NCI-H69 (cell line): ENCODE measurements at places on chromosomes 2 and 18.

- DNase-seq, result peak; percentile 62
These were observed 42.7 kb upstream of the ZDBF2 start for GRCh38 chr2:206231669-206232286.

- no peak for DNase-seq
These were observed 480.8 kb downstream of the TMX3 start for GRCh38 chr18:68234131-68234530.

- DNase-seq, result peak; percentile 16
These were observed 48.7 kb upstream of the AGAP1 start for GRCh38 chr2:235445116-235445515.

GRCh38 chr18:49843131-49843530, 29.8 kb upstream of the ACAA2 start:
- DNase-seq, result no peak

DNA sequence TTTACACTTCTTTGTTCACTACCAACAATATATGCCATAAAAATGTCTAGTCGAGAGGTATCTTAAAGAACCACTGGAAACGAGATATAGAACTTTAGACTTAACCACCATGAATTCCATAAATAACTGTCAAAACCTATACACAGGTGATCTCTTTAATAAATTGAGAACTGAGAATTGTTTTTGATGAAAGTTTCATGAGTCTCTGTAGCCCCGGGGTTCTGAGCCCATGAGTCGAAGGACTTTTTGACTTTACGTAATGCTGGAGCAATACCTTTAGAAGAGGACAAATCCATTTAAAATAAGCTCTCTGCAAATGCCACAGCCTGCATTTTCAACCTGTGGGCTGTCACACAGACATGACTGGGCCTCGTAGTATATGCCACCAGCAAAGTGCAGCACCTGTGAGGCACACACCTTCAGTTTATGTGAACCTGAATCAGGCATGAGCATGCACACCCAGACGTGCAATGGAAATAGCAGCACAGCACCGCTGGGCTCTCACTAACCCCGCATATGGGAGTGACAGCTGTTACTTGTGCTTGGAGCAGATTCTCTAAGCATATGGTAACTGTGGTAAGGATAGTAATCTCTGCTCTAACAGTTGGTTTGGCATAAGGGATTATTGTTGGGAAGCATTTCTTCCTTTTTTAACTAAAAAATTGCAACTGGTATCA, 383.2 kb downstream of the SOCS6 start:
- no peak for DNase-seq

- no peak for DNase-seq
These were observed 652 bp downstream of the GCA start for GRCh38 chr2:162344617-162344950.

GRCh38 chr2:202612145-202612544, 22.6 kb upstream of the FAM117B start:
- no peak for DNase-seq

GRCh38 chr2:191959209-191959608, 112.3 kb upstream of the CAVIN2 start:
- DNase-seq, result no peak

DNA sequence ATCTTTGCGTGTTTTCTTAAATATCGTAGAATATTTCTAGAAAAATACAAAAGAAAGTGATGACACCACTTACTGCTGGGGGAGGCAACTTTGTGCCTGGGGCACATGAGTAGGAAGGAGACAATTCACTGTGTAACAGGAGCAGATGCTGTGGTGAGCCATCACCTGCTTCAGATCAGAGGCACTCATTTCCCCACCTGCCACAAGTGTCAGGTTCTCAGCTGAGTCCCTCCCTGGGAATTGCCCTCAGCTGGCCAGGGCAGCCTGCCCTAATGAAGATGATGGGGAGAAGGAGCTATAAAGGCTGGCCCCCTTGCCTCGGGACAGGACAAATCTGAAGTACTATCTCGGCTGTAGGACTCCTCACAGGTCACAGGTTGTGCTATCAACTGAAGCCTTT, 322.8 kb downstream of the STK39 start:
- DNase-seq, result peak; percentile 83

- DNase-seq, result peak; percentile 23
These were observed 129.1 kb upstream of the DOCK10 start for GRCh38 chr2:225171350-225171749.

- DNase-seq, result peak; percentile 58
These were observed 69.5 kb downstream of the ANTXR1 start for GRCh38 chr2:69082430-69082997.

- DNase-seq, result no peak
These were observed 119.2 kb downstream of the SPP2 start for GRCh38 chr2:234169674-234170073.

GRCh38 chr2:169210917-169211316, 141.6 kb downstream of the DHRS9 start:
- no peak for DNase-seq

GRCh38 chr2:240397924-240398645, 37.4 kb upstream of the GPC1 start:
- no peak for DNase-seq

- DNase-seq, result no peak
These were observed 932.2 kb downstream of the TDRD15 start for GRCh38 chr2:22055784-22056620.

DNA sequence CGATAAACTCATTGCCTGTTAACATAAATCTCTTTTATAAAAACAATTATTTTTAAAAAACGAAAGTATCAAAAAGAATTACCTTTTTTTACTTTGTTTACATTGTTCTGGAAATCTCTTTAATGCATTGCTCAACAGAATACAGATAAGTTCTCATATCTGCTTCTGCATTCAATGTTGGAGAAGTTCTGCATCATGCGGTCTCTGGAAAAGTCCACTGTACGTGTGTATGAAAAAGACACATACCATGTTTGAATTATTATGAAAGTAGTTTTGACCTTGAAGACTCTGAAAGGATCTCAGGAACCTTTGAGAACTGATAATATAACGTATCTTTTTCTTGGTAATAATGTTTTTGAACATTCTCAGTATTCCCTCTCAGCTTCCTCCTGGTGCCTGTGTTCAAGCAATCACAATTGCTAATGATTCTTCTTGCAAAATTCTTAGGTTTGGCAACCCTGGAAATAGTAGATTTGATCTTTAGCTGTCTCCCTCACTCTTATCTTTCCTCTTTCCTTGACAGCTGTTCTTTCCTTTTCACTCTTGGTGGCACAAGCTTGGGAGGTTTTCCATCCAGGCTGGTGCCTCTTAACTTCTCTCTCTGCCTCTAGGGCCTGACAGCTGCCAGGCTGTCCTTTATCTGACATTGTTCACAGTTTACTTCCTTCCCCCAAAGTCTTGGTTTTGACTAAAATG, 12.4 kb upstream of the IL1R1 start:
- no peak for DNase-seq

DNA sequence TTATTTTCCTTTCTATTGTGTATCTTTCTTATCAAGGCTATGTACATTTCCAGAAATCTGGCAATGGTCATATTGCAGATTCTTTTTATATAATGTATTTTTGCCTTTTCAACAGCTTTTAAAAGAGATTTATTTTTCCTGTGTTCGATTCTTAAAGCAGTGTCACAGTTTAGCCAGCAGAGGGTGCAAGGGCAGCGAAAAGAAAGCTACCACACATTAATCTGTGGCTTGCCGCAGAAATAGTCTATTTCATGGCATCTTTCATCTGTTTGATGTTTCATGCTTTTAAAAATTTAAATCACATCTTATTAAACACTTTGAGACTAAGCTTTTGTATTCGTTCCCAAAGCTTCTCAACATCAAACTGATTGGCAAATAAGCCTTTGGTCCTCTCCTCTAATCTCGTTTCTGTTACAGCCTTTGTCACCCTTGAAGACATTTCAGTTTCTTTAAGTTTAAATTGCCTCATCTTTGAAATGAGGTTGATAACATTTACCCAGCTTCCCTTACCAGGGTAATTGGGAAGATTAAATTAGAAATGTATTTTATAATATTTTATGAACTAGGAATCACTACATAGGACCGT, 73.3 kb downstream of the PIK3C3 start:
- DNase-seq, result peak; percentile 59

DNA sequence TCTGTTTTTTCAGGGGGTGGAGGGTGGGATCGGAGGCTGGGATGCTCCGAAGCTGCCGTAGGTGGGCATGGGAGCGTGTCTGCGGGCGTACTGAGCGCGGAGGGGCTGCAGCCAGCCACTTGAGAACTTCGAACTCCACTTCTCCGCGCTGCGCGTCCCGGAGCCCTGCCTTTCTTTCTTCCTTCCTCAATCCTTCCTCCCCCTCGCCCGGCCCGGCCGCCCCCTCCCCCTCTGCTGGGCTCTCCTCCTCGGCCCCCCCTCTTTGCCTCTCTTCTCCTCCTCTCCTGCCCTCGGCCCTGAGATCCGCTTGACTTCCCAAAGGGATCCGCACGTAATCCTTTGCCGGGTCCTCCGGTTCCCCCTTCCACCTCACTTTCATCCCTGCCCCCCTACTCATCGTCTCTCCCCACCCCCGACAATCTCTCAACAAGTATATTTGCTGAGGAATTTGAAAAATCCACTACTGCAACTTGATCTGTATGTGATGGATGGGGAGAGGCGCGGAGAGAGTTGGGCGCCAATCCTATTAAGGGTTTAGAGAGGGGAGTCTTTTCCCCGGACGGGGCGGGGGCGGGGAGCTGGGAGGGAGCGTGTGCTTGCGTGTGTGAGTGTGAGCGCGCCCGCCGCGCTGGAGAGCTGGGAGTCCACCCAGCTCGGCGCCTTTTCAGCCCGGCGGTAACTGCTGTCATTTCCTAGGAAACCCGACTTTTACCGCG, 1.1 kb downstream of the GLI2 start:
- peak; percentile 44 for DNase-seq

- no peak for DNase-seq
These were observed 32.8 kb upstream of the PEX13 start for GRCh38 chr2:60984720-60985119.

DNA sequence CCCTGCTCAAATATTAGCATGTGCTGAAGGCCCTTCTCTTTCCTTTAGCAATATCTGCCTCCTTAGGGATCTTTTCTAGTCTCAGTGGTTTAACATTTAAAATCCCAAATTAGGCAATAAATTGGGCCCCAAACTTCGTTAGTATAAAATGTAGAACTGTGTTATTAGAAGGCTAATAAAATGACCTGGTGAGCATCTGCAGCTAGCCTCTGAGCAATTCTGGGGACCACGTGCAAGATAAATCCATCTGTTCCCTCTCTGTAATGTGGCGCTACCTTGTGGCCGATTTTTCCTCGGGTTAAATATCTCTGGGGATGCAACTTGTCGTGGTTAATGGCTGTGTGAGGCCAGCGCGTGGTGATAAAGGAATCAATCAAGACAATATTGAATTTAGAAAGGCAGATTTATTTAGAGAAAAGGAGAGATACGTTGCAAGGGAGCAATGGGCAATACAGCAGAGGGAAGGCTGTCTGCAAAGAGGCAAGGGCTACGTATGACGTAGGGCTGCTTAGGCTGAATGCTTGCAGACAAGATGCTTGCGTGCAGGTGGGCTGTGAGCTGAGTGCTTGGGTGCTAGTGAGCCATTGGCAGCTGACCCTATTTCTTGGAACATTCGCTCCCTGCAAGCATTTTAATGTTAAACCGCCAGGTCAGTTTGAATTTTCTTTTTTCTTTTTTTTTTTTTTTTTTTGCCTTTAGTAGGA, 18.5 kb upstream of the IL36G start:
- peak; percentile 3 for DNase-seq

DNA sequence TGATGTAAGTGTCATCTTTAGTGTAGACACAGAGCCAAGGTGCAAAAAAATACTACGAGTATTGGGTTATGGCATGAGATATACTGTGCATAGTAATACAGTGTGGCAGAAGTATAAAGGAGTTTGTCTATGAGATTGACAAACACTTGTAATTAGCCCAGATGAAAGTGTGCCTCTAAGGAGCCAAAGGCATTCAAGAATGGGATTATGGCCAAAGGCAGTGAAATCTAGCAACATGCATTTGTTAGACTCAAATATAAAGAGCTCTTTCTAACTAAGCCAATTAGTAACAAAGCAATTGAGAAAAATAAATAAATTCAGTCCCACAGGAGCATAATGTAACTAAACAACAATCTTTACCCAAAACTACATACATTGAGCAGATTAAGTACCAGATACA, 1761.8 kb downstream of the SUCLG1 start:
- no peak for DNase-seq

- peak; percentile 9 for DNase-seq
These were observed 68.0 kb downstream of the DAW1 start for GRCh38 chr2:227939271-227940027.

DNA sequence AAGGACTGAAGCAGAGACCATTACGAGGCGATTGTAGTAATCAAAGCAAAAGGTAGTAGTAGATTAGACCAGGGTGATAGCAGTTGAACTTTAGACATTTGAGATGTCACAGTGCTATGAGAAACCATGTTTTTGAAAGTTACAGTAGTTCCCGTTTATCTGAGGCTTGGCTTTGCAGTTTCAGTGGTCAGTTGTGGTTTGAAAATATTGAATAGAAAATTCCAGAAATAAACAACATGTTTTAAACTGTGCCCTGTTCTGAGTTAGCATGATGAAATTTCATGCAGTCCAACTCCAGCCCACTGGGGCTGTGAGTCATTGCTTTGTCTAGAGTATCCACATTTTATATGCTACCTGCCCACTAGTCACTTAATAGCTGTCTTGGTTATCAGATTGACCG, 47.5 kb downstream of the ZNF638 start:
- DNase-seq, result no peak

DNA sequence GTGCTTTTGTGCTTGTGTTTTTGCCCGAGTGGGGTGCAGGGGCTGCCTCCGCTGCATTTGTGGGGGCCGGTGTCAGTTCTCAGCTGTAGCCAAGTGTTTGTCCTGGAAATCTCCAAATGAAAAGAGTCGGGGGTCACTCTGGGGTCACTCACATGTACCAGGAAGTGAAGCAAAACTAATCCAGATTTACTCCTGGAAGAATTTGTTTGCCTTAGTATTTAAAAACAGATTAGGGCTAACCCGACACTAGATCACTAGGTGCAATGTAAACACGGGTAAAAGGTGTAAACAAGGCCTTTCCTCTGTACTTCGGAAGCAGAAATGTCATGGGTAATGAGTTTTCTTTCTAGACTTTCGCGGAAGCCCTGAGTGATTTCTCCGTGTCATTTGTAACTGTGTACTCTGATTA, 50.3 kb downstream of the GBX2 start:
- DNase-seq, result peak; percentile 36

DNA sequence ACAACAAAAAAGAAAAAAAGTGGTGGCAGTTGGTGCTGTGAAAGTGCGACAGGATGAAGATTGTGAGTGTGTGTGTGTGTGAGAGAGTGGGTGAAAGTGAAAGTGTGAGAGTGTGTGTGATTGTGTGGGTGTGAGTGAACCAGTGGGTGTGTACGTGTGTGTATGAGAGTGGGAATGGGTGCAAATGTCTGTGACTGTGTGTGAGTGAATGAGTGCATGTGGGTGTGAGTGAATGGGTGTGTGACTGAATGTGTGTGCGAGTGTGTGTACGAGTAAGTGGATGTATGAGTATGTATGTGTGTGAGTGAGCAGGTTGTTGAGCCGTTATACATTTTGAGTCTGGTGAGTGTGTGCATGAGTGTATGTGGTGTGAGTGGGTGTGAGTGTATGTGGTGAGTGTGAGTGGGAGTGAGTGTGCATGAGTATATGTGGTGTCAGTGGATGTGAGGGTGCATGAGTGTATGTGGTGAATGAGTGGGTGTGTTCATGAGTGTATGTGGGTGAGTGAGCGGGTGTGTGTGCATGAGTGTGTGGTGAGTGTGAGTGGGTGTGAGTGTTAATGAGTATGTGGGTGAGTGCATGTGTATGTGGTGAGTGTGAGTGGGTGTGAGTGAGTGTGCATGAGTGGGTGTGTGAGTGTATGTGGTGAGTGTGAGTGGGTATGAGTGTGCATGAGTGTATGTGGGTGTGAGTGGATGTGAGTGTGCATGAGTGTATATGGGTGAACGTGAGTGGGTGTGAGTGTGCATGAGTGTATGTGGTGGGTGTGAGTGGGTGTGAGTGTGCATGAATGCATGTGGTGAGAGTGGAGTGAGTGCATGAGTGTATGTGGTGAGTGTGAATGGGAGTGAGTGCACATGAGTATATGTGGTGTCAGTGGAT, 69.3 kb upstream of the HPCAL1 start:
- DNase-seq, result no peak
